ENCODE measurements at places on chromosomes 2 and 18.

- DNase-seq: no peak
Observed at GRCh38 chr2:209990838-209991237, 11.6 kb upstream of the RPE start.

DNA sequence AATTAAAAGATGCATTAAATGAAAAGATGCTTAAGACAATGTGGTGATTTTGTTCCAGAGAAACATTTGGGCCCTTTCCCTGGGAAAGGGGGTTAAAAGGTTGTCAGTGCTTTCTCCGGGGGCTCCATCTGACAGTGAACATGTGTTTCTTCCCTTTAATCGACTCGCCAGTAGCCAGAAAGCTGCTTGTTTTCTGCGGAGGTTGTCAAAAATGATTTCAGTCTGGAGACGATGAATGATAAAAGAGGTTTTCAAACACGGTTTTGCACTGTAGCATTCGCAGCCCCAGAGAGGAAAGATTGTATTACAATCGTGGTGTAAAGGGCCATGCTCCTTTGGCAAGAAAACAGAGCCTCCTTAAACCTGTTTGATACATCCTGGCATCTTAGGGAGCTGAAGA, 111.5 kb upstream of the MEIS1 start:
- DNase-seq: no peak

- no peak for DNase-seq
Observed at GRCh38 chr2:29336341-29337241, 221.4 kb downstream of the CLIP4 start.

- DNase-seq: no peak
Observed at GRCh38 chr18:305003-305501, 37.2 kb upstream of the THOC1 start.

- no peak for DNase-seq
Observed at GRCh38 chr2:127392828-127393578, 5.2 kb upstream of the MAP3K2 start.

Data from GM12865 (cell line).